SK-N-SH (cell line): ENCODE measurements at places on chromosomes 12 and 14. TPM values are rescaled to one million over a fixed set of nuclear protein-coding genes. Genes with fewer than 3 reads are reported as not detected.

Gene PMCH
- not detected in 2 replicates for polyA plus RNA-seq

Gene C14orf39
- polyA plus RNA-seq: 0.13 and 0.18 TPM in 2 replicates

- H3K27me3 ChIP-seq: peaks cover 66% of the 10 kb centered on the region
- H3K27ac ChIP-seq: no peak overlapping the region
- peaks cover 4% of the 10 kb centered on the region; the same call in 1 of the 2 replicates for H3K4me1 ChIP-seq
- no peaks in the 10 kb centered on the region for H3K36me3 ChIP-seq
- no peak for DNase-seq
Measured at GRCh38 chr12:66191547-66192126, 2.6 kb downstream of the IRAK3 start.

DNA sequence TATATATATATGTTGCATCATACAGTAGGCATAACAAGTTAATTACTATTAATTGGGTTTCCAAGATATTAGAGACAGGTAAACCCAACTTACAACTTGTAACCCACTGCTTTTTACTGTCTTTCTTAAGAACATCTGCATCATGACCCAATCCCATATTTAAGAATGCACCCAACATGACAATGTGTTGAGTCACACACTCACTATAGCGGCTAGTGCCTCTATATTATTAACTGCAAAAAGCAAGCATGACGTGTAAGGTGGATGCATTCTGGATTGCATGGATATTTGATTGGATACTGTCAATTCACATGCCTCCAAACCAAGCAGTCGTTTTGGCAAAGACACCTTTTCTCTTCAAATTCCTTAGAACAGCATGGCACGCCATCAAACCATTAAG, 68.2 kb downstream of the KSR2 start:
- no peaks in the 10 kb centered on the region for H3K27me3 ChIP-seq
- no peak overlapping the region for H3K27ac ChIP-seq
- DNase-seq: no peak
- H3K4me1 ChIP-seq: no peaks in the 10 kb centered on the region

- no peak for DNase-seq
- no peak overlapping the region for H3K27ac ChIP-seq
- H3K4me3 ChIP-seq: no peak overlapping the region
- H3K4me1 ChIP-seq: no peaks in the 10 kb centered on the region
Measured at GRCh38 chr14:23175823-23176222, 7.6 kb downstream of the SLC7A8 start.

Gene HNF1A
- polyA plus RNA-seq: not detected in 2 replicates

DNA sequence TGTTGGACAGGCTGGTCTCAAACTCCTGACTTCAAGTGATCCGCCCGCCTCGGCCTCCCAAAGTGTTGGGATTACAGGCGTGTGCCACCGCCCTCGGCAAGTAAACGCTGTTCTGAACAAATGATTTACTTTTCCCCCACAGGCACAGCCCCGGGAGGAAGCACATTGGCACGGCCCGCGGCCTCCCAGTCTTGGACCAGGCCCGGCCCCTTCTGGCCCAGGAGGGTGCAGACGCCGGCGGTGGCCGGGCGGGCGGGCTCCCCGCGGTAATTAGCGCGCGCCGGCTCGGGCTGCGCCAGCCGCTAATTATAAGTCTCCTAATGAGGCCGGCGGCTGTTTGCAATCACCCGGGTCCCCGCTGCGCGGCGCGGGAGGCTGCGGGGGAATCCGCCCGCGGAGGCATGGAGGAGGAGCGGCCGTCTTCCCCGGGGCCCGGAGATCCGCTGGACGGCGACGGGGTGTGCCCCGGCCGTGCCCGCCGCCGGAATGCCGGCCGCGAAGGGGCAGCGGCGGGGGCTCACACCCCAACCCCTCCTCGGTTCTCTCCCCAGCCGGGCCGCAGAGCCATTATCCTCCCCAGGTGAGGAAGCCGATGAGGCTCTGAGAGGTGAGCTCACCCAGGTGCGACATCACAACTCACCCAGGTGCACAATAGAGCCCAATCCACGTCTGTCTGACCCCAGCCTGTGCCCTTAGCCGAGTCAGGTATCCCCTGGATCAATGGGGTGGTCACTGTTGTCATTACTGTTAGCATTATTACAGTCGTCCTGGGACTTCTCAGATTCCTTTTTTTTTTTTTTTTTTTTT, 3.3 kb upstream of the POP5 start:
- H3K27me3 ChIP-seq: no peaks in the 10 kb centered on the region
- H3K36me3 ChIP-seq: peaks cover under 1% of the 10 kb centered on the region
- peak; percentile 77 for DNase-seq
- peak overlapping the region; percentile 39 for H3K4me3 ChIP-seq
- peaks cover 8% of the 10 kb centered on the region for H3K4me1 ChIP-seq

GRCh38 chr14:90039253-90040010, 22.4 kb upstream of the KCNK13 start:
- no peaks in the 10 kb centered on the region for H3K27me3 ChIP-seq
- H3K4me3 ChIP-seq: no peak overlapping the region
- no peak overlapping the region for H3K27ac ChIP-seq
- no peaks in the 10 kb centered on the region for H3K4me1 ChIP-seq
- no peak for DNase-seq
